Memory B cell (primary cell): ENCODE measurements at places on chromosomes 3 and 15.

GRCh38 chr15:74317820-74318375 lies 49.5 kb downstream of the CYP11A1 start:
- no peak for DNase-seq

- DNase-seq = no peak
These were observed 14.9 kb downstream of the TBL1XR1 start for GRCh38 chr3:177182352-177182751.

GRCh38 chr3:138467931-138468330 lies 33.5 kb downstream of the ESYT3 start:
- DNase-seq = no peak

DNA sequence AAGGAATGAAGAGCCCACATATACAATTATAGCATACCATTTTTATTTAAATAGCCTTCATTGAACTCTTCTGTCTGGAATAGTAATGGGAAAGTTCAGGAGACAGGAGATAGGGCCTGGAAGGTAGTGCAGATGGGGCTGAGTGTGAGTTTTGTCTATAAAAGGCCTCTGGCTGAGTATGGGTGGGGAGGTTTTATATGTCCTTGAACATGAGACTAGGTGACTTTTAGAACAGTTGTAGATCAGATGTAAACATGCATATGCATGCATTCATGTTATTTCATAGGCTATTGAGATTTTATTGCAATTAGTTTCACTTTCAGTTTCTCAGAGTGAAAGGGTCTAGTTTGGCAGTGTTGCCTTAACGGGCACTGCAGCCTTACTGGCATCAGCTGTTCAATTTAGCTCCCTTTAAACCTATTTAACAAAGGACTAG lies 27.1 kb downstream of the CGGBP1 start:
- DNase-seq = peak; percentile 22

- DNase-seq = no peak
These were observed 15.2 kb downstream of the PLA2G4B start for GRCh38 chr15:41853831-41854230.

- DNase-seq = no peak
These were observed 27.8 kb upstream of the ST8SIA2 start for GRCh38 chr15:92365906-92366305.

- no peak for DNase-seq
These were observed 1.3 kb downstream of the NEDD4 start for GRCh38 chr15:55991802-55992768.

- no peak for DNase-seq
These were observed 162.3 kb downstream of the PGPEP1L start for GRCh38 chr15:98845138-98845884.

DNA sequence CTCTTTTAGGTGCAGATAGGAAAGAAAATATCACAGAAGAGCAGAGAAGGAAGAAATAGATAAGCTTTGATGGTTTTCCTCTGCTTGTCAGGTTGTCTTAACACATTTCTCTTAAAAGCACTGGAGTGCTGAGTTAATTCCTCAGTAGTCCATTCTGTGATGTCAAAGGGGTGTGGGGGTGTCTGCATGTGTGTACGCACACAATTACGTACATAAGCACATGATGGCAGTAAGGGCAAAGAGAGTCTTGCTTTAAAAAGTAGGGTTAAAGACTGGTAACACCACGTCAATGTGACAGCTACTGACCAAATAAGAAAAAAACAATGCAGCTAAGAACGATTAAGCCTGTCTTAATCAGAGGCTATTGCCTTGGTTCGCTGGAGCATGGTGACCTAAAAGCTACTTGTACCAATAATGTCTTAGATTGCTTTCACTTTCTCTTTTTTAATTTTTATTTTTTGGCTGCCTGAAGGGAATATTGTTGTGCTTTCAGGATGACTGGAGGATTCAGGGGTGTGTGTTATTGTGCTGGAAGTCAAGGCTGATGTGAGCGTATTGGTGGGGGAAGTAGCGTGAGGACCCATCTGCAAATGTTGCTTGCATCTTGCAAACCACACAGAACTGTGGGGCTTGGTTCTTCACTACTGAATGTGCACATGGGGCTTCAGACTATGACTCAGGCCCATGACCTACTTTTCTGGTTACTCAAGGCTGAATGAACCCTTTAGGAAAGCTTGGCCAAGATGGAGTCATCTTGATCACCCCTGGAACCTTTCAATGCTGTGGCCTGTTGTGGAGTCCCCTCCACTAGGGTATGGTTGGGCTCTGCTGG lies 417.8 kb upstream of the TPM1 start:
- no peak for DNase-seq

DNA sequence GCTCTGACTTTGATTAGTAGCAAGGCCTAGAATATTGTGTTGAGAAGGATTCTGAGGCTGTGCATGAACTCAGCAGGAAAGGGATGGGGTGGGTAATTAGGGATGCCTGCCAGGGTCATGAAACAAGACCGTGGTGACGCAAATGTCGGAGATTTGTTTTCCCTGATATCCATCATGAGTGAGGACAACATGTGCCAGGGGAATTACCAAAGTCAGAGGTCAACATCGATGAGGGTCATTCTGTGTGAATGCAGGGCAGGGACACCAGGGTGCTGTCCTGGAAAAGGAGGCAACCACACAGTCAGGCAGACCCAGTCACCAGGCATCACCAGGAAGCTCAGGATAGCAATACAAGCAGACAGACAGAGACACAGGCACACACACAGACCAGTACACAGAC lies 52.2 kb downstream of the SLCO2A1 start:
- no peak for DNase-seq

DNA sequence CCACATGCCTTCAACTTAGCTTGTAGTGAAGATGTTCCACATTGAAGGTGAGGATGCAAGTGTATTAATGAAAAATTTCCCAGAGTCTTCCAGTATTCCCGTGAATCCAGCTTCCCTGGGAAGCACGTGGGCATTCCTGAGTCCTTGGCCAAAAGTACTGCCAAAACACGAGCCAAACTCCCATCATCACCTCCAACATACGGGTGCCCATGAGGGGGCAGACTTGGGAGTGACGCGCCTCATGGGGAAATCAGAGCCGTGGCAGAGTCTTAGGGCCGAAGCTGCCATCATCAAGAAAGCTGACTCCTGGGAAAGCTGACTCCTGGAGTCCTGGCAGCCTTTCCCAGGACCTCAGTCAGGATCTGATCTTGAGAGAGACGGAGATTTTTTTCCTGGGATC lies 20.1 kb upstream of the TM2D3 start:
- DNase-seq = no peak

GRCh38 chr15:48962662-48963523 lies 826 bp downstream of the SHC4 start:
- no peak for DNase-seq

DNA sequence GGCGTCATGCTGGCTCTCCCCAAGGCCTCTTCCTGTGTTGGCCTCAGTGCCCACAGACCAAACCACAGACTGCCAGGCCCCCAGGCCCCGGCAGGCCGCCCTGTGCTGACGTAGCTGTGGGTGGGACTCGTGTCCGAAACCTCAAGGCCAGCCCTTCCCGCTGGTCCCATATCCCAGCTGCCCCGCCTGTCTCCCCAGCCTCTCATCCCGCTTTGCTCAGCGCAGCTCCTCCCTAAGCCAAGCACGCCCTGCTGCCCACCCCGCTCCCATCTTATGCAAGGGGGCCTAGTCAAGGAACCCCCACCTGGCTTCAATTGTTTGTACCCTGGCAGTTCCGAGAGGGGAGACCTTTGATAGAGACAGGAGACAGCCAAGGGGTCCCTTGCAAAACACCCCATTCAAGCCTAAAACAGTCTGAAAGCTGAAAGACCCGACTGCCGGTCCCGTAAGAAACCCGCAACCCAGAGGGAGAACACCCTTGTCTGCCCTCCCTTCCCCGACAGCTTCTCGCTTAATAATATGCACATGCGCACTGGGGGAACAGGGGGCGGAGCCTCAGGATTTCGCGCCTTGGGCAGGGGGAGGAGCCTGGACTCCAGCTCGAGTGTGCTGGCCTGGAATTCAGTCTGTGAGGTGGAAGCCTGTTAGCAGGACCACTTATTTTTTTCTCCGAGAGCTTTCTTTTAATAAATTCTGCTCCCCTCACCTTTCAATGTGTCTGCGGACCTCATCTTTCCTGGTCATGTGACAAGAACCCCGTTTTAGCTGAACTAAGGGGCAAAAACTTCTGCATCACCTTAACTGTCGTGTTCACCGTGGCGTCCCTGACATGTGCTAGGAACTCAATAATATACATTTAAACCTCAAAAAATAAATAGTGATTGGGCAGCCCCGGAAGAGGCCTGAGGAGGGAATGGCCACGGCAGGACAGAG lies 17.2 kb downstream of the TNFAIP8L3 start:
- DNase-seq = peak; percentile 53

DNA sequence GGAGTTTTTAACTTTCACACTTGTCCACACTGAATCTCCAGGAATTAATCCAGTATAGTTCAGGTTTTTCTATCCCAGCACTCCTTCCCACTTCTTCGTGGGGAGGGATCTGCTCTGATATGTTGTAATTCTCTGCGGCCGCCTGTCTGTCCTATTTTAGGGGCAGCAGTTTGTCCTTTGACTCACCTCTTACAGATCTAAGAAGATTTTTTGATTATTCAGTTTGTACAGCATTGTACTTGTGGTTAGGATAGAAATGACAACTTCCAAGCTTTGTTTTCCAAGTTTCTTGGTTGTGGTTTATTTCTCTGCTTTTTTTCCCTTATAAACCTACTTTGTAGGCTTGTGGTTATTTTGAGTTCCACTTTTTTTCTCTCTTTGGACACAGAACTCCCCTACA lies 601.7 kb downstream of the SI start:
- no peak for DNase-seq

DNA sequence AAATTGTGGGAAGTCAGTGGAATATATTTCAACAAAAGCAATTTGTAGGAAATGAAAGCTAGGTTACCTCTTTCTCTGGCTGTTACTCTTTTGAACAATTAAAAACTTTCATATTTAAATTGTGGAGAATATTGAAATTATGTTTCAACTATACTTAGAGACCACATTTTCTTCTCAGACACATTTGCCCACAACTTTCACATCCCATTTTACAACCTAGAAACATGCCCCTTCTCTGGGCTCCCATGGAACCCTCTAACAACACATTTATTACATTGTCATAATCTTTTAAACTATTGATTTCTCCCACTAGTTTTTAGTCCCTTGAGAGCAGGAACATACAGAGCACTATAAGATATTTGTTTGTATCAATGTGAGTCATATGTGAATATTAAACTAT lies 211.7 kb upstream of the TTC14 start:
- DNase-seq = no peak

DNA sequence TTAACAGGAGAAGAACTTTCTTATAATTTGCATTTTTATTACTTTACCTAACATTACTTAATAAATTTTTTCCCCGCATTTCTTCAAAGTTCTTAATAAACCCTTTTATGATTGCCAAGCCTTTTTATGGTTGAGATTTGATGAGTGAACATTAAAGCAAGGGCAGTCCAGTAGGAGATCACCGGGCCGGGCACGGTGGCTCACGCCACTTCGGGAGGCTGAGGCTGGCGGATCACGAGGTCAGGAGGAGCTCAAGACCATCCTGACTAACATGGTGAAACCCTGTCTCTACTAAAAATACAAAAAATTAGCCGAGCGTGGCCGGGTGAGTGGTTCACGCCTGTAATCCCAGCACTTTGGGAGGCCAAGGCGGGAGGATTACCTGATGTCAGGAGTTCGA lies 61.4 kb upstream of the TRA2B start:
- DNase-seq = no peak

DNA sequence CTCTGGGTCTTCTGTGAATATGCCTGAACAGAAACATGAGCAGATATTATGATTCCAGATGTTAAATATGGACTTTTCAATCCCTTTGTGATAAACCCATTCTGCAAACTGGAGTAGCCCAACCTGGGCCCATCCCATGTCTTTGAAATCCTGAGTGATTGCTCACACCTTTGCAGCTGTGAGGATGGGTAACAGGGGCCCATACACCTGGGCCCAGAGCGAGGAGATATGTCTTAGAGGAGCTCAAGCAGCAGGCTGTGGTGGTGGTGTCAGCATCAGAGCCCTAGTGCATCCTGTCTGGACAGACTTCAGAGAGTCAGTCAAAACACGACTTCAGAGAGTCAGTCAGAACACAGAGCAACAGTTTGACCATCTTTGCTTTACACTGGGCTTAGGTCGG lies 64.9 kb upstream of the LIMD1 start:
- no peak for DNase-seq

- no peak for DNase-seq
These were observed 99.2 kb upstream of the MLF1 start for GRCh38 chr3:158471639-158472294.

DNA sequence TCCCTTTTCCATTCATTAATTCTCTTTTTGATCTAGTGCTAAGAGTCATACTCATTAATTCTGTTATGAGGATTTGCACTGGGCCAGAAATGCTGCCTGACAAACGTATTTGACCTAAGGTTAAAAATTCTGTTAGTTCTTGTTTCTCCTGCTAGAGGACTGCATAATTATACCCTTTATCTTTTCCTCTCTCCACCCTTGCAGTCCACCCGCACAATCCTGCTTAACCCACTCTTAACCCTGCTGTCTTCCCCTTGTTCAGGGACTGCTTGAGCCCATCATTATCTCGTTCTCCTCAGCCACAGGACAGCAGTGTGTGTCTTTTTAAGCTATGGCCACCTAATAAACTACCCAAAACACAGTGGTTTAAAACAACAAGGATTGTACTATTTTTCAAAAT lies 31.1 kb upstream of the DYNC1LI1 start:
- DNase-seq = no peak

GRCh38 chr3:55453886-55454496 lies 33.1 kb downstream of the WNT5A start:
- DNase-seq = no peak

DNA sequence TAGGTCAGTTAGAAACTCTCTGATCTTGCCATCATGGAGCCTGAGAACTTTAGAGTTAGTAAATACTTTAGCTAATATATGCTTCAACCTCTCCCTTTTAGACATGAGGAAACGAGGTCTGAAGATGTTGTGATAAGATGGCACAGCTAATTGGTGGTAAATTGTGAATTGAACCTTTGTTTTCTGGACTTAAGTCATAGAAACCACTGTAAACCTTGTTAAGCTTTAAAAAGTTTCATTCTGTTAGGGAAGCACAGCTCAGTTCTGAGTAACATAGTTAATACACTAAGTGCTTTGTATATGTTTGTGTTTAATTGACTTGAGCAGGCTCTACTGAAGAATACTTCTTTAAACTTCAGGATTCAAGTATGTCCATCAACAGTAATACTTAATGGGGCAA lies 108.6 kb downstream of the AKAP13 start:
- DNase-seq = no peak

GRCh38 chr3:98796334-98796733 lies 33.2 kb downstream of the ST3GAL6 start:
- DNase-seq = no peak

GRCh38 chr3:76405196-76405595 lies 619.8 kb upstream of the ZNF717 start:
- no peak for DNase-seq

DNA sequence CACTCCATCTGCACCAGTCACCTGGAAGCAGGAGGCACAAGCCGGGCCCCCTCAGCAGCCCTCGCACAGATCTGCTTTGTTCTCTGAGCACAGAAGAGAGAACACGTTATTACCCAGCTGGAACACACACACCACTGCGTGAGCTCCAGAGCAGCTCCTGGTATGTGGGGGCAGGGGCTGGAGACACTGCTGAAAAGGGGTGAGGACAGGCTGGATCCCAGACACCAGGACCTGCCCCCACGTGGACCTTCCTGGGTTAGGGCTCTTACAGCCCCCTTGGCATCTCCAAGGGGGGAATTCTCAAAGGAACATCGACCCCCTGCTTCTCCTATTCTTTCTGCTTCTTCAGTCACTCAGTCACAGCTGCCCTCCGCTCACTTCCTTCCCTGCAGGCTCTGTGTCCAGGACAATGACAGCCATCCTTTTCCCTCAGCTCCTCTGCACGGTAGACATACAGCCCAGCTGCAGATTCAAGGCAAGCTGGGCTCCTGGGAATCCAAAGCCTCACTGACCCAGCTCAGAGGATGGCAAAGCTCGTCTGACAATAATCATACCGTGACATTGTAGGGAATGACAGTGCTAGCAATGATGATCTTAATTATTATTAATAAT lies 33.7 kb downstream of the PRR20G start:
- no peak for DNase-seq
